ENCODE measurements at places on chromosomes 13 and 19. TPM values are rescaled to one million over a fixed set of nuclear protein-coding genes. Genes with fewer than 3 reads are reported as not detected.

DNA sequence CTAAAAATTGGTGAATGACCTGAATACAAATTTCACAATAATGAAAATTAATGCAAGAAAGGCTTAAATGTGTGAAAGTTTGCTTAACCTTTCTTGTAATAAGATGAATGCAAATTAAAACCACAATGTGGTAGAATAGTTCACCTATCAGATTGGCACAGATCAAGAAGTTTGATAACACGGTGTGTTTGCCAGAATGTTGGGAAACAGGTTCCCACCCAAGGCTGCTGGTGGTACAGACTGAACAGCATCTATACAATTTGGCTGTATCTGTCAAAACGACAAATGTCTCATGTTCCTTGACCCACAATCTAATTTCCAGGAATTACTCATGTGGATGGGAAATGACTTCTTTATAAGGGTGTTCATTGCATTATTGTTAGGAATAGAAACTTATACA is 8.6 kb upstream of the IRS2 start:
- H3K27ac ChIP-seq = no peak overlapping the region
- no peaks in the 10 kb centered on the region for H3K4me1 ChIP-seq
- no peaks in the 10 kb centered on the region for H3K27me3 ChIP-seq
- no peak for DNase-seq

DNA sequence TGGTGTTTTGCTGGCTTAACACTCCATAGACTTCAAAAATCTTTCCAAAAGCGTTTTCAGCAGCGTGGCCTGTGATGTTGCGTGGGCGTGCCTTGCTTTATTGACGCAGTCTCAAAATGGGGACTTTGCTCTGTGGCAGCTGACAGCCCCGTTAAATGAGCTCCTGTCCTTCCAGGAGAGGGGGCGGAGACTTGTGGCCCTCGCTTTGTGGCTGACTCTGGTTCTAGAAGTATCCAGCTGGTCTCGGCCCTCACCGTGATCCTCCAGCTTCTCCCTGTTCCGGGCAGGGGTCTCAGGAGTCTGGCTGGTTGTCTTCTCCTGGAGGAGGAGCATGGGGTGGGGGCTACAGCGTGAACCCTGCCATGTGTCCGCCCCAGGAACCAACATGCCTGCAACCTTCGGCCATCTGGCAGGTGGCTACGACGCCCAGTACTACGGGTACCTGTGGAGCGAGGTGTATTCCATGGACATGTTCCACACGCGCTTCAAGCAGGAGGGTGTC is 8.4 kb upstream of the ZNF554 start:
- DNase-seq = no peak
- no peaks in the 10 kb centered on the region for H3K27me3 ChIP-seq
- no peak overlapping the region for H3K4me3 ChIP-seq
- peaks cover 25% of the 10 kb centered on the region for H3K36me3 ChIP-seq

CHST8 gene
- 3.2 TPM for total RNA-seq

ZNF723 gene
- not detected for total RNA-seq

GZMM gene
- total RNA-seq = not detected

CYP4F8 gene
- 0.98 TPM for total RNA-seq

KLF2 gene
- 252 TPM for total RNA-seq

MZT1 gene
- 3.2 TPM for total RNA-seq

All from vagina (tissue), 2 donors.